ENCODE measurements at places on chromosomes 4 and X.

- DNase-seq: no peak
Measured at GRCh38 chr4:56410247-56411062, 23.2 kb upstream of the AASDH start.

DNA sequence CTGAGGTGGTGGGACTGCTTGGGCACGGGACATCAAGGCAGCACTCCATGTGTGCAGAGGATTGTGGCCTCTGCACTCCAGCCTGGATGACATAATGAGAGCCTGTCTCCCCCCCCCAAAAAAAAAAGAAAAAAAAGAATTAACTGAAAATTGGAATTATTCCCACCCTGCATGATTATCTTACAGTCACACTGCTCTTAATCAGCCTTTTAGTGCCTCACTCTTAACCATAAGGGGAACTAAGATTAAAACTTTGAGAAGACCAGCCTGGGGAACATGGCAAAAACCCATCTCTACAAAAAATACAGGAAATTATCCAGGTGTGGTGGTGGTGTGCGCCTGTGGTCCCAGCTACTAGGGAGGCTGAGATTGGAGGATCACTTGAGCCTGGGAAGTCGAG lies 94.6 kb downstream of the UBE2K start:
- DNase-seq: no peak

DNA sequence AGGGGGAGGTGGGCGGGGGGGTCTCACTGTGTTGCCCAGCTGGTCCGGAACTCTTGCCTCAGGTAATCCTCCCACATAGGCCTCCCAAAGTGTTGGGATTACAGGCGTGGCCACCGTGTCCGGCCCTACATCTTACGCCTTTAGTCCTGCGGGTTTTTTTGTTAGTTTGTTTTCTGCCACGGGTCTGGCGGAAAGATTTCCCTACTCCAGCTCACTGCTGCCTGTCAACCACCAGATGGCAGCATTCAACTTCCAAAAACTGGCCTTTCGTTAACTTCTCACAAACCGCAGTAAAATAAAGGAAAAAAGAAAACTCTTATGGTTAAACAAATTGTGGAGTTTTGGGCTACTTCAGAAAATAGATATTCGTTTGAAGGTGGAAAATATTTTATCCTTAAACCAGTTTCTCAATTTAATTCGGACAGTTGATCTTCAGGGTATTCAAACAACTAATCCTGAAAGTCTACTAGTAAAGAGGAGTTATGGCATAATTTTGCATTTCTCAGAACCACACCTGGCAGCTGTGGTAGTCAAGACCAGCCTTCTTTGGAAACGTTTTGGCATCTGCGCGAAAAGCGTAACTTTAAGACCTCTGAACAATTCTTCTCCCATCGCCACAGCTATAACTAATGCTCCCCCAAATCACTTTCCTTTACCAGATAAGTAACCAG lies 41.1 kb downstream of the LUZP4 start:
- DNase-seq: no peak

GRCh38 chr4:139942241-139942640 lies 211.7 kb downstream of the MAML3 start:
- DNase-seq: no peak

- DNase-seq: no peak
Measured at GRCh38 chr4:40423735-40424134, 88.6 kb downstream of the CHRNA9 start.

- DNase-seq: no peak
Measured at GRCh38 chr4:89482926-89483595, 175.5 kb upstream of the GPRIN3 start.

GRCh38 chr4:10006231-10006600 lies 15.1 kb downstream of the SLC2A9 start:
- no peak for DNase-seq

GRCh38 chr4:105933083-105933482 lies 37.8 kb downstream of the NPNT start:
- DNase-seq: no peak

DNA sequence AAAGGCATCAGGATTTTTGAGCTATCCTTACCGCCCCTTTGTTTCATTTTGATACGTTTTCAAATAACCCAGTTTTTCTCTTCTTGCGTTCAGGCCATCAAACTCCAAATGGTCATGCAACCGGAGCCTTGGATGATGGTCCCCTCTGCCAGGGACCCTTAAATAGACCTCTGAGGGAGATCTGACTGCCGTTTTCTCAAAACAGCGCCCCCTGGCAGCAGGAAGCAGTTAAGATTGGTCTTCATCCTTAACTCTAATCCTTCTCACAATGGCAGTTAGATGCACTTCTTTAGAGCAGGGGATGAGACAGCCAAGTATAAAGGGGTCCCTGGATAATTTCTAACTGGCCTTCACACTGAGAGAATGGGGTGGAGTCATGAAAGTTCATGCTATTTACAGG lies 525.0 kb upstream of the SPANXN1 start:
- no peak for DNase-seq

GRCh38 chrX:120223374-120223773 lies 27.2 kb upstream of the ZBTB33 start:
- no peak for DNase-seq

GRCh38 chr4:3485011-3485791 lies 22.1 kb downstream of the DOK7 start:
- DNase-seq: no peak

- DNase-seq: no peak
Measured at GRCh38 chr4:123216946-123217345, 179.6 kb upstream of the SPRY1 start.
